NCI-H1092 treated with DMSO at 0.1 percent for 48 hours (cell line): ENCODE measurements at places on chromosomes 5 and 9.

- no peak for DNase-seq
These were observed 3.4 kb downstream of the CPEB4 start for GRCh38 chr5:173891308-173892116.

GRCh38 chr9:113828221-113828620 is 47.9 kb upstream of the ZNF618 start:
- DNase-seq, result no peak

- no peak for DNase-seq
These were observed 872.3 kb downstream of the MAT2B start for GRCh38 chr5:164377746-164378145.

- no peak for DNase-seq
These were observed 1.6 kb upstream of the BRINP1 start for GRCh38 chr9:119370816-119371215.

DNA sequence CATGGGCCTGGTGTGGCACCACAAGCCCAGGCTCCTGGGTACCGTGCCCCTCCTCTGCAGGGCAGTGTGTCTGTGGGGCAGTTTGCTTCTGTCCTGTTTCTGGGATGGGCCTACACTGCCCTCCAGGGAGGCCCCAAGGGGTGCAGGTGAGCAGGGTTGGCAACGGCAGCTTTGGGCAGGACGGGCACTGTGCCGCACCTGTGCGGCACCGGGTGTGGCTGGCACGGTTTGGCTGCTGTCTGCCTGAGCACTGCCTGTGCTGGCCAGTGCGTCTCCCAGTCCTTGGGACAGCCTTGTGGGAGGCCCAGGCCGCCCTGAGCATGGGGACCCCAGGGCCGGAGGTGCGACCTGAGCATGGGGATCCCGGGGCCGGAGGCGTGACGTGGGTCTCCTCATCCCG is 37.2 kb downstream of the RXRA start:
- DNase-seq, result no peak

DNA sequence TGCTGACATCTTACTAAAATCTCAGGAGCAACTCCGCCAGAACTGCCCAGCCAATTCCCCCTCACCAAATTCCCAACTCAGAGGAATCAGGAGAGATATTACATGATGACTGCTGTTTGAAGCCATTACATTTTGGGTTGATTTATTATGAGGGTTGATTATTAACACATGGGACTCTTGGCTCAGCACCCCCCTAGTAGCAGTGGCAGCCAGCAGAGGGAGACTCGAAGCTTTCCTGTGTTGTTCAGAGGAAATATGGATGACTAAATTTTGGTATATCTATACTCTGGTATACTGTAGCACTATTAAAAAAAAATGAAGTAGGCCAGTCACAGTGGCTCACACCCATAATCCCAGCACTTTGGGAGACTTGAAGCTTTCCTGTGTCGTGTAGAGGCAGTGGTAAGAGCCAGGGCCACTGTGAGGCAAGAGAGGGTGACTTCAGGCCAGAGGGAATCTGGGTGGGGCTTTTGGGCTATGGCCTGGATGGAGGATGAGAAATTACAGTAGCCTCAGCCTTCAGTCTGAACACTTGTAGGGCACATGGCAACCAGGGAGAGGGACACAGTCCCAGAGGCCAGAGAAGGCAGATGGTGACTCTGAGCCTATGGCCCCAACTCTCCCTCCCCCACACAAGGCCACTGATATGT is 111.4 kb downstream of the LHX2 start:
- DNase-seq, result no peak
